NCI-H2081 (cell line): ENCODE measurements at places on chromosomes 7 and 10.
A peak's percentile ranks its signal among the peaks of the same experiment; 100 is the strongest.

GRCh38 chr7:93117852-93118530 is at the start of gene SAMD9:
SAMD9 (minus strand) TSS chr7:93117979; CDS start chr7:93106097, 11,882 bp downstream.
- DNase-seq, result peak; percentile 79

GRCh38 chr7:16098058-16098457 is 323.3 kb downstream of the CRPPA start:
- no peak for DNase-seq

- no peak for DNase-seq
Measured at GRCh38 chr10:3774814-3775695, 10.0 kb downstream of the KLF6 start.

- DNase-seq, result no peak
Measured at GRCh38 chr10:107834706-107835105, 670.2 kb upstream of the SORCS1 start.
